Activated CD4-positive, alpha-beta T cell treated with anti-CD3 and anti-CD28 coated beads for 36 hours (primary cell): ENCODE measurements at places on chromosomes 5 and 9. TPM values are rescaled to one million over a fixed set of nuclear protein-coding genes. Genes with fewer than 3 reads are reported as not detected.
A peak's percentile ranks its signal among the peaks of the same experiment; 100 is the strongest.

GRCh38 chr9:93262537-93263310 lies 78.8 kb downstream of the WNK2 start:
- DNase-seq: peak; percentile 2
- no peaks in the 10 kb centered on the region for H3K27me3 ChIP-seq
- H3K27ac ChIP-seq: no peak overlapping the region
- peaks cover 5% of the 10 kb centered on the region for H3K4me1 ChIP-seq
- H3K36me3 ChIP-seq: no peaks in the 10 kb centered on the region

Gene IL33
- not detected for total RNA-seq

Gene PDGFRB
- total RNA-seq: not detected

Gene CYFIP2
- 277 TPM for total RNA-seq
